Activated T-cell treated with anti-CD3 and anti-CD28 coated beads for 4 hours (primary cell): ENCODE measurements at places on chromosomes 12 and 14.
A peak's percentile ranks its signal among the peaks of the same experiment; 100 is the strongest.

GRCh38 chr14:94632305-94632590, 20.1 kb downstream of the SERPINA3 start:
- no peak for DNase-seq

DNA sequence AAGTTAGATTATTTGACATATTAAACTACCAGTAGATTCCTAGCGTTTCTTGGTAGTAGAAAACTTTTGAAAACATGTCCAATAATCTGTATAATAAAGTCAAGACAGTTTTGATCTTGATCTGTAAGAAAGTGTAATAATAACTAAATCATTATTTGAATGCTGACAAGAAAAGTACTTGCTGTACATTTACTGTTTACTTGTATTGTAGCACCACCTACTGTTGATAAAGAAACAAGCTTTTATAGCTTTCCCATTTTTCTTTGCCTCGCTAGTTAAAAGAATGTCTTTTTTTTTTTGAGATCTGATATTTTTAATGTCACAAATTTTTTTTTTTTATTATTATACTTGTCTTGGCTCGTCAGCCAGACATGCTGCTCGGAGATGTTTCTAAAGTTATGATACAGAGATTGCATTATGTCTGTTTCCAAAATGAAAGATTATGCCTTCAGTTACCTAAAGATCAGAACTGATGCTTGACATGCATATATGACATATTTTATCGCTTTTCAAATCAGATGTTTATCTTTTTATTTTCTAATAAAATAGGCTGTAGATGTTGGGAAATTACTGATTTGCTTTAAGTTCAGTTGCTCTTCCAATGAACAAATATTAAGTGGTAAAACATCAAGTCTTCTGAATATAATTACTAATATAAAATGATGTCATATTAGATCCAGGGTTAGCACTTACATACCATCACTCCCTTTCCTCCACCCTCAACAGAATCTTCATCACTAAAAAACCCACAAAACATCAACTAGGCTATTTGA, 140.5 kb downstream of the AKAP6 start:
- no peak for DNase-seq

DNA sequence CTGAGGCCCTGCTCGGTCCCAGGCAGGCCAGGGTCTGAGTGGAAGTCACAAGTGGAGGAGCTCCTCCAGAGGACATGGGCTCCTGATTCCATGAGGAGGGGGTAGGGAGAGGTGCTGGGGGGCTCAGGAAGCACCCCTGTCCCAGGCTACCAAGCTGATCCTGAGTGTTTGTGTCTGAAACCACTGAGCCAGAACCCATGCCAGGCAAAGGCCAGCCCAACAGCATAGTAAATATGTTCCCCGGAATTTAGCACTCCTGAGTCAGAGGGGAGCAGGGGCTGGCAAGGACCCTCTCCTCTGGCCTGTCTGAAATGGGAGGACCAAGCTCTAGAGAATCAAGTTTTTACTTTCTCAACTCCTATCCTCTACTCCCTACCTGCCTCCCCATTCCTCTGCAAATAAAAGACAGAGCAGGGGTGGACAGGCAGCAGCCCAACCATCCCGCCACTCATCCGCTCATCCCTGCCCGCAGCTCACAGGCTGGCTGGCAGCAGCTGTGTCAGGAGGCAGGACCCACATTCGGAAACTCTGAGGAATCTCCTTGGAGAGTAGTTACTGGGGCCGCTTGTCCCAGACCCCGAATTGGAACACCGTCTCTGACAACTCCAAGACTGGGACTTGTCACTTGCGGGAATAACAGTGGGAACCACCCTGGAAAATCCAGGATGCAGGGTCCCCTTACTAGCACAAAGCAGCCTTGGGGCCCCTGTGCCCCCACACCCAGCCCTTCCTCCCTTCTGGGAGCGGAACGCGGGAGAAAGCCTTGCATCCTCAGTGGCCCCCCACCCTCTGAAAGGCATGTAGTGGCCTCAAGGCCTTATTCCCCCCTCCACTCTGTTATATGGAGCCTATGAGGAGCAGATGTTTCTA, 102.5 kb downstream of the ZFP36L1 start:
- DNase-seq: no peak

DNA sequence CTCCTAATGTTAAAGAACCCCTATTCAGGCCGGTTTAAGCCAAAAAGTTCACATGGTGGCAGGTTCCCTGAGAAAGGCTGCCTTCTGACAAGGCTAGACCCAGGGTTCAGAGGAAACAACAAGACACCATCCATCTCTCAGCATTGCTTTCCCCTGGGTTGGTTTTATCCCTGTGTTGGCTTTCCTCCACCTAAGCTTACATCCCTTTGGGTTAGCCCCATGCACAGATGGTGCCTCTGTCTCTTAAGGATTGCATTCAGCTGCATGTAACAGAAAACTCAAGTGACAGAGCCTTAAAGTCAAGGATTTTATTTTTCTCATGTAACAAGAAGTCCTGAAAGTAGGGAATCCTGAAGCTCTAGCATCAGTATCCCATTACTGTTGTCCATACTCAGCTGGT, 42.8 kb upstream of the RIN3 start:
- no peak for DNase-seq

GRCh38 chr14:83885837-83886293, 1644.1 kb upstream of the FLRT2 start:
- no peak for DNase-seq

- DNase-seq: no peak
These were observed 36.1 kb downstream of the SSPN start for GRCh38 chr12:26231470-26231869.

DNA sequence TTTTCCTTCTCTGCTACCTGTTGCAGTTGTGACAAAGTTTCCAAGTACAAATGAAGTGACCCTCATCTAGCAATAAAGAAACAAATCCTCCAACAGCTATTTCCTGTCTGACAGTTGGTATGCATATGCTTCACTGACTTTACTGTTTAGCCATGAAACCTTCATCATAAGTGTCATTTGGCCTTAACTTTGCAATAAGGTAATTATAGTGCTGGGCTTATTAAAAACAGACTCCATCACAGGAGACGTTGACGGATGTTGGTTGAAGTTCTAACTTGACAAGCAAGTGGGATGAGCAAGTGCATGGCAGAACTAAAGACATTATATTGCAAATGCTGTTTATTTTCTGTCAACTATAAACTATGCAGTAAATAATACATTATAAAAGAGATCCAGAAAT, 425.2 kb downstream of the RPS29 start:
- no peak for DNase-seq

- peak; percentile 30 for DNase-seq
These were observed 84.4 kb downstream of the VWF start for GRCh38 chr12:6039894-6040601.

DNA sequence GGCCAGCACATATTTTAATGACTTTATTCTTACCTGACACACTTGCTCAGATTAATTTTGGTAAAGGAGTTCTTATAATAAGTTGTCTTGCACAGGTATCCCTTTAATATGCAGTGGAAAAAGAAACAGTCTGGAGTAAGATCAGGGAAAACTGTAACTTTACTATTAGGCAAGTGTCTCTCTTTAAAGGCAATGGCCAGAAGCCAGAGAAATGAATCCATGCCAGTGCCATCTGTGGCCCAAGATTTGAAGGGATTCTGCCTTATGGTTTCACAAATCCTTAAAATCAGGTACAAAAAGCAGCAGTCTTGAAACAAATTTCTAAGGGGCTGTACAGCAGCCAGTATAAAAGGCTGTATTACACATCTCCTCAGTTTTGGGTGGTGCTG, 22.4 kb downstream of the NFYB start:
- no peak for DNase-seq

DNA sequence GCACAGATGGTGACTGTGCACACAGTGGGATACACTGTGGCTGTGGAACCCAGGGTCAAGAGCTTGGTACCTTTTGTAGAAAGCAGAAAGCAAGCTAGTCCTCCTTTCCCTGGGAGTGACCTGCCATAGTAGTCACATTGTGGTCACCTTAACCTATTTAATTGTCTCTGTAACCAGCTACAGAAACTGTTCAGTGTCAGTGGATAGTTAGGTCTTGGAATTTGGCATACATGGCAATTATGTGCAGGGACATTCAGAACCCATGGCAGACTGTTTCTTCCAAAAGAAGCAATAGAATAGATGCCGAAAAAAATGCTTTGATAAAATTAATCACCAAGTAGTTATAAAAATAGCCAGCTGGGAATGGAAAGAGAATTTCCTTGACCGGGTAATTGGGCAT, 30.4 kb downstream of the PPHLN1 start:
- DNase-seq: no peak
